Activated CD4-positive, alpha-beta T cell treated with anti-CD3 and anti-CD28 coated beads for 48 hours (primary cell): ENCODE measurements at places on chromosomes 3 and 15.
A peak's percentile ranks its signal among the peaks of the same experiment; 100 is the strongest.

DNA sequence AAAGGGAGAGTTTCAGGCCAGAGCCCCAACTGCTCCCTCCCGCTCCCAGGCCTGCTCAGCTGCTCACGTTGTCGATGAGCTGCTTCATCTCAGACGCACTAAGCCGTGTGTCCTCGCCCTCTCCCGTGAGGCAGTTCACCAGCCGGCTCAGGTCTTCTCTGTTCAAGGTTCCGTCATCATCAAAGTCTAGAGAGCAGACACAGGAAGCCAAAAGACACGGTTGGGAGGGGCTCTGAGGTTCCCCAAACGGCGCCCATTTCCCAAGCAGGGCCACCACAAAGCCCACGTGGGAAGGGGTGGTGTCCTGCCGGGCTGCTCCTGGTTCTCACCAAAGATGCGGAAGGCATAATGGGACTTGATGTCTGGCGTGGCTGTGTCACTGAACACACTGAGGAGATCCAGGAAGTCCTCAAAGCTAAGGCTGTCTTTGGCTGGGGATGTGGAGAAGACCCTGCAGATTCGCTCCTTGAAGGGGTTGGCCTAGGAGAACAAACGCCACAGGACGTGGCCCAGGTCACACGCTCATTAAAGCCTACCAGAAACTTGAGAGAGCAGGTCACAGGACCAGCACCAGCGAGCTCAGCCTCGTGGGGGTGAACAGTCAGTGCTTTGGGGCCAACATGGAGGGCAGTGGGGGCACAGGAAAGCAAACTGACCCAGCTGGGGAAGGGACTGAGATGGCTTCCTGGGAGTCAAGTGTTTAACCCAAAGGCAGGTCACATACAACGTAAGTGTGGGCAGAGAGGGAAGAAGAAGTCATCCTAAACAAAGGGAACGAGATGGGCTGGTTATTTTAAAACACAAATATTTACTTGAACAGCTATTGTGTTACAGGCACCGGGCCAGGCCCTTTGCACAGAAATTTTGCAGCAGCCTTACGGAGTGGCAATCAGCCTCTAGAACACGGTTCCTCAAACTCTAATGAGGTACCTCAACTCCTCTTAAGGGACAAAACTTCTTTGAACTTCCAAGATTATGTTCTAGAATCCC, 2.4 kb downstream of the CIB1 start:
- peak; percentile 75 for DNase-seq

- DNase-seq, result no peak
Measured at GRCh38 chr3:47380026-47380600, 708 bp upstream of the PTPN23 start.

DNA sequence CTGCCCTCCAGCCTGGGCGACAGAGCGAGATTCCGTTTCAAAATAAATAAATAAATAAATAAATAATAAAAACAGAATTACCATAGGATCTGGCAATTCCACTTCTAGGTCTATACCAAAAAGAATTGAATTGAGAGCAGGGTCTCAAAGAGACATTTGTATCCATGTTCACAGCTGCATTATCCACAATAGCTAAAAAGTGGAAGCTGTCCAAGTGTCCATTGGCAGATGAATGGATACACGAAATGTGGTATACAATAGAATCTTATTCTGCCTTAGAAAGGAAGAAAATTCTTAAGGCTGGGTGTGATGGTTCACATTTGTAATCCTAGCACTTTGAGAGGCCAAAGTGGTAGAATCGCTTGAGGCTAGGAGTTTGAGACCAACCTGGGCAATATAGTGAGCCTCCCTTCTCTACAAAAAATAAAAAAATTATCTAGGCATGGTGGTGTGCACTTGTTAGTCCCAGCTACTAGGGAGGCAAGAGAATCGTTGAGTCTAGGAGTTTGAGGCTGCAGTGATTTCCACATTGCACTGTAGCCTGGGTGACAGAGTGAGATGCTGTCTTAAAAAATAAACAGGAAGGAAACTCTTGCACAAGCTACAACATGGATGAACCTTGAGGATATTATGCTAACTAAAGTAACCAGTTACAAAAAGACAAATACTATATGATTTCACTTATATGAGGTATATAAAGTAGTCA, 24.2 kb downstream of the PFKFB4 start:
- no peak for DNase-seq

DNA sequence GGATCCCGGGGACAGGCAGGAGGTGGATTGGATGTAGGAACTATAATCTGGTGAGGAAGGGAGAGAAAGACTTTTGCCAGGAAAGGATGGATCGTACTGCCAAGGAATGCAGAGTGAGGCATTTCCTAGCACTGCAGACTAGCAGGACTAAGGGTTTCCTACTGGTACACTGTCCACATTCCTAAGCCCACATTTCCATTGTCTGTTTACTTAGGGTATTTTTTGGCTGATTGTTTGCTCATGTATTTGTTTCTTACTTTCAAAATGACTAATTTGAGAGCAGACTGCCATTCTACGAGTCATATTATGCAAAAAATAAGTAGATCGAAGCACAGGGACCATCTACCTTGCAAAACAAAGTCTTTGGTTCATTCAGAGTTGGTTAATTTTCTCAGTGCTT, 1029.5 kb upstream of the NR2F2 start:
- no peak for DNase-seq

DNA sequence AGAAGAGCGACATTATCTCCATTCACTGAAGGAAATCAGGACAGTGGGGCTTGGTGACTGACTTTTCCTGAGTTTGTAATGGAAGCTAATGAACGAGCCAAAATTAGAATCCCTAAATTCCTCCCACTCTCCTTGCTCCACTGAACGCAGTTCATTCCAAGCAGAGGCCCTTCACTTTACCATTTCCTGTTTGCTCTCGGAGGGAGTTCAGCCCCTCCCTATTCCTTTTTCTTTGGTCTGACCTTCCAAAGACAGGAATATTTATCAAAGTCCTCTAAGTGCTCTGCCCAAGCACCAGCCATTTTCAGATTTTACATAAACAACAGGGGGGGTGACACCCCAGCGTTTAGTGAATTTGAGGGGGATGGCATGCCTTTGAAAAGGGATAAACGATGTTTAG, 24.0 kb upstream of the PTPRG start:
- no peak for DNase-seq

- DNase-seq, result no peak
Measured at GRCh38 chr15:58539548-58539947, 107.8 kb downstream of the LIPC start.

GRCh38 chr3:177618873-177619733, 421.8 kb upstream of the TBL1XR1 start:
- no peak for DNase-seq
